Smooth muscle cell of the brain vasculature (primary cell): ENCODE measurements at places on chromosomes 4 and X.

DNA sequence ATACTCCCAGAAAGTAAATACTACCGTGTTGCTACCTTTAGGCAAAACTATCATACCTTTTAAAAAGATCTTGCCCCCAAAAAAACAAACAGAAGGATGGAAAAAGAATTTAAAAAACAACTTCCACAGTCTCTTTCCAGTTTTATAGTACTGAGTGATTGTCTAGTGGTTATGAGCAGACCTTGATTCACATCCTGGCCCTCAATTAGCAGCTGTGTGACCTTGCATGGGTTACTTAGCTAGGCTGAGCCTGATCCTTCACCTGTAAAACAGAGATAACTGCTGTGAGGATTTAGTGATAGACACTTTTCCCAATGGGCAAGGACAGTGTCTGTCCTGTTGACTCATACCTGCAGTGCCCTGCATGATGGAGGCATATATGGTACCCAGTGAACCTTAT, 49.0 kb downstream of the SMAD1 start:
- no peak for DNase-seq

DNA sequence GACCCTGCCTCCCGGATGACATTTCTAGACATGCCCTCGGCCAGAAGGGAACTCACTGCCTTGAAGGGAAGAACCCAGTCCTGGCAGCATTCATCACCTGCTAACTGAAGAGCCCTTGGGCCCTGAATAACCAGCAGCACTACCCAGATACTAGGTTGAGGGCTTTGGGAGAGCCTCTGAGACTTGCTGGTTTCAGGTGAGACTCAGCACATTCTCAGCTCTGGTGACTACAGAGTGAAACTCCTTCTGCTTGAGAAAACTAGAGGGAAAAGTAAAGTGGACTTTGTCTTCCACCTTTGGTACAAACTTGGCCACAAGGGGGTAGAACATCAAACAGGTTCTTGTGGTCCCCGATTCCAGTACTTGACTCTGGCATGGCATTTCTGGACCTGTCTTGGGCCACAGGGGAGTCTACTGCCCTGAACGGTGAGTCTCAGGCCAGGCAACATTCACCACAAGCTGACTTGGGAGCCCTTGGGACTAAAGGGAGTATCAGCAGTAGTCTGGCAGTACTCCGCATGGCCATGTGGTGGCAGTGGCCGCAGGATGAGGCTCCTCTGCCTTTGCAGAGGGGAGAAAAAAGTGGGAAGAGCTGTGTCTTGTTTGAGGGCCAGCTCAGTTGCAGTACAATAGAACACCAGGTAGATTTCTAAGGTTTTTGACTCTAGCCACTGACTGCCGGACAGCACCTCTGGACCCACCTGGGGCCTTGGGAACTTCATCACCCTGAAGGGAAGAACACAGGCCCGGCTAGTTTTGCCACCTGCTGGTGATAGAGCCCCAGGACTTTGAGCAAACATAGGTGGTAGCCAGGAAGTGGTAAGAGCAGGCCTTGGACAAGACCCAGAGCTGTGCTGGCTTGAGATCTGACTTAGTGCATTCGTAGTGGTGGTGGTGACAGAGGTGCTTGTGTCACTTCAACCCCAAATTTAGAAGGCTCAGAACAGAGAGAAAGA, 414.8 kb downstream of the OPHN1 start:
- DNase-seq: no peak

GRCh38 chr4:128513664-128514484, 226.3 kb upstream of the PGRMC2 start:
- DNase-seq: no peak

- no peak for DNase-seq
Observed at GRCh38 chr4:55050418-55050950, 74.9 kb downstream of the KDR start.

DNA sequence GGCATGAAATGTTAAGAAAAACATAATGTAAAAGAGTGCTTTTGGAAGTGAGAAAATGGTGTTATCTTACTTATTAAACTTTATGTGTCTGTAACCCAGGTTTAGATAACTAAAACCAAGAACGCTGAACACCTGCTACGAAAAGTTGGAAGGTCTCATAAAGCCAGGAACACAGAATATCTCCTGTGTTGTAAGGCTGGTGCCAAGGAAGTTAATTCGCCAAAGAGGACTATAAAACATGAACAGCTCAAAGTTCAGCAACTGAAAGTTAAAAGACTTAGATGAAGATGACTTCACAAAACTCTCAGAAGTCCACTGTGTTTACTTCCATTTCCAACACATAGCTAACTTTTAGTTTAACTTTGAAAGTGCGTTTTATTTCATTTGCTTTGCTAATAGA, 54.3 kb downstream of the GPRIN3 start:
- DNase-seq: no peak

DNA sequence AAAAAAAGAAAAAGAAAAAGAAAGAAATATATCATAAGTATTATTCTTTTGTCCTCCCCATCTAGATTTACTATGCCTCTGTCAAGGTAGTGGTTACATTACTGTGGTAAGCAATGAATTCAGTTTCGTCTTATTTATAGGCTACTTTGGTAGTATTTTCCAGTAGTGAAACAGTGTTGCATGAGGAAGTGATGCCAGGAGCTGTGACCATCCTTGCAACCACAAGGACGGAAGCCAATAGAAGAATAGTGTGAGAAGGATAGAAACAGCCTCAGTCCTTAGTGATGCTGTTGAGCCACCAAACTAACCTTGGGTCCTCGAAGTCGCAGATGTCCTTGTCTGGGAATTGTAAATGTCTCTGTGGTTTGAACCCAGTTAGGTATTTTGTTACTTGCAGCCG, 328.5 kb downstream of the PPP3CA start:
- DNase-seq: no peak

- no peak for DNase-seq
Observed at GRCh38 chr4:43990963-43991362, 457.6 kb downstream of the KCTD8 start.

- peak; percentile 3 for DNase-seq
Observed at GRCh38 chrX:38654302-38654701, 93.0 kb downstream of the TSPAN7 start.
